Effector memory CD4-positive, alpha-beta T cell (primary cell): ENCODE measurements at places on chromosomes 1 and 21.

DNA sequence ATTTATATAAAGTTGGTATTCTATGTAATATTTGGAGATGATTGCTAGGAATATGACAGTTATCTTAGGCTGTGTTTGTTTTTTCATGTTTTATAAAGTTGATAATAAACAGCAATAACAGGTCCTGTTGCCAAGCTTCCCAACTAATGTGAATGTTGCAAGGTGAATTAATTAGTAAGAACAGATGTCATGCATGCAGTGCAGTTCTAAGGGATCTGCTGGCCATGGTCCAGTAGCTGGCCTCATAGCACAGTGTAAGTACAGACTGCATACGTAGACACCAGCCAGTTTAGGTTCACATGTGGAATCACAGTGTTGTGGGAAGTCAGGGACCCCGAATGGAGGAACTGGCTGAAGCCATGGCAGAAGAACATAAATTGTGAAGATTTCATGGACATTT is 478.2 kb downstream of the NEGR1 start:
- no peak for DNase-seq

DNA sequence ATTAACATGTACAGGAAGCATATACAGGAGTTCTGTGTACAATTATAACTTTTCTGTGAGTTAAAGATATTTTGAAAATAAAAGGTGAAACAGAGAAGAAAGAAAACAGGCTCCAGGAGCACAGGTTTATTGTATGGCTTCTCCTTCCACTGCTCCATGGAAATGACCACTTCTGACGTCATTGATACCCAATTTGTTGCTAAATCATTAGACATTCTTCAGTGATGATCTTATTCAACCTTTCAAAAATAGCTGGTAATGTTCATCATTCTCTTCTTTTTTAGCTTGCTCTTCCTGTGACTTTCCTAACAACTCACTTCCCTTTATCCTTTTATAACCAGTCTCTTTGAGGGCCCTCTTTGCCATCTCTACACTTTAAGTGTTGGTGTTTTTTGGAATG is 77.8 kb downstream of the KCNK2 start:
- no peak for DNase-seq

GRCh38 chr1:167554028-167554779 is 642 bp upstream of the CREG1 start:
- no peak for DNase-seq

GRCh38 chr1:226027538-226028217 is 28.5 kb upstream of the SDE2 start:
- no peak for DNase-seq

DNA sequence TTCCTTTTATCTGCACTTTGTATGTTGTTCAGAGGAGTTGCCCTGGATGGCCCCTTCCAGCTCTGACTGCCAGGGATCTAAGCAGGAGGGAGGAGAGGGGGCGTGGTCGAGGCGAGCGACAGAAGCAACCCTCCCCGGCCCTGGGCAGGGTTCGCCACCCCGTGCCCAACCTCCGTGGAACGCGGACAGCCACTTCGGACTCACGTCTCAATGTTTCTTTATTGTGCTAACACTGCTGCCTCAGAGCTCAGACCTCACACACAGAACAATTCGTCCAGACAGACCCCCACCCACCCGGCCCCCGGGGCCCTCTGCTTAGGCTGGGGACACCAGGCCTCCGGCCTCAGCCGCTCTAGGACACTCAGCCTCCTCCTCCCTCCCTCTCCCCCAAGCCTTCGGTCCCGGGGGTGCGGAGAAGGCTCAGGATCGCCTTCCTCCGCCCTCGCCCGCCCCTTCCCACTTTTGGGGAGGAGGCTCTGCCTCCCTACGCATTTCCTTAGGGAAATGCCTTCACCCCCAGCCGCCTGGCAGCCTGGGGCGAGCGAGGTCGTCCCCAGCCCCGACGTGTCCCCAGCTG is 8.3 kb downstream of the VSIG8 start:
- DNase-seq, result no peak

DNA sequence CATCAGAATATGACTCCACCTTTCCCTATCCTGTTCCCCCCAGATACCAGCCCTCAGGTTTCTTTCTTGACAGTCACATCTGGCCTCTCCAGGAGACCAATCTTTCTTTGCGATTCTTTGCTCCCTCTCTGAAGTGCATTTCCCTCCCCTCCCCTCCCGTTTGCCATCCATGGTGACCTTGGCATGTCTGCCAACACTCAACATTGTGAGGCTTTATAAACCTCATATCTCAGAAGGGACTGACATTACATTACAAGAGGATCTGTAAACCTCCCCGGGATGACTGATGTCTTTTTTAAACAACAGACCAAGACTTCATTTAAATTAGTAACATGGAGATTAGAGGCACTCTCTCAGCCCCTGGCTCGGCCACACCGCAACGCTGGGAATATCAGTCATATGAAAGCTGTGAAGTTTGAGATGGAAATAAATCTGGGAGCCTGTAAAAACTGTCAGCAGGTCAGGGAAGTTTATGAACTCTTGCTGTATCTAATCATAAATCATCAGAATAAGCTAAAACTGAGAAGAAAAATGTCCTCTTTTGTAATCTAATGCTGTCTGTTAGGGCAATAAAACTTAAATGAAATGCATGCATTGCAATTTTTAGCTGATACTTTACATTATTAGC is 401.7 kb upstream of the PROX1 start:
- no peak for DNase-seq

GRCh38 chr1:19122668-19123067 is 87.4 kb downstream of the UBR4 start:
- DNase-seq, result no peak

DNA sequence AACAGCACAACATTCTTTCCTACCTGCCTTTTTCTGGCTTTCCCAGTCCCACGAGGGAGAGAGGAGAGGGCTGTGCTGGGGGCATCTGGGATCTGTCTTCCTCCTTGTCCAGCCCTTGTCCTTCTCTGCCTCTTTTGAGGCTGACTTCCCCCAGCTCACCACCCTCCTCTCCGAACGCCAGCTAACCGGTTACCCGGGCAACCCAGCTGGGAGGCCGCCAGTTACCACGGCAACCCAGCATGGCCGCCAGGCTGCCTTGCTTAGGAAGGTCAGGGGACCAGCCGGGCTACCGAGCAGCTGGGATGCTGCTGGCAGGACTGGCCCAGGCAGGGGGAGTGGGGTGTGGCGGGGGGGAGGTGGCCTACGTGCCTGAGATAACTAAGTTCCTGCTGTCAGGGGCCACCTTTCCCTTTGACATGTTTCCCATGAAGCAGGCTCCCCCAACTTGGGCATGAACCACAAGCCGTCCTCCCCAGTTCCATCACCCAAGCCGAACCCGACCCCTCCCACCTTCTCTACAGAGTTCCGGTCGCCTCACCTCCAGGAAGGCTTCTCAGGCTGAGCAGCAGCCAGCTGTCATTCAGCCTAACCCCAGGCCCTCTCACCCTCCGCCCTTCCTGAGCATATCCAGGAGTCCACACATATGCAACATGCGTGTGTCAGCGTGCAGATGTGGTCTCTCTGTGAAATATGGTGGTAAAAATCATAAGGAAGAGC is 8.7 kb downstream of the PLEKHA6 start:
- DNase-seq, result no peak

DNA sequence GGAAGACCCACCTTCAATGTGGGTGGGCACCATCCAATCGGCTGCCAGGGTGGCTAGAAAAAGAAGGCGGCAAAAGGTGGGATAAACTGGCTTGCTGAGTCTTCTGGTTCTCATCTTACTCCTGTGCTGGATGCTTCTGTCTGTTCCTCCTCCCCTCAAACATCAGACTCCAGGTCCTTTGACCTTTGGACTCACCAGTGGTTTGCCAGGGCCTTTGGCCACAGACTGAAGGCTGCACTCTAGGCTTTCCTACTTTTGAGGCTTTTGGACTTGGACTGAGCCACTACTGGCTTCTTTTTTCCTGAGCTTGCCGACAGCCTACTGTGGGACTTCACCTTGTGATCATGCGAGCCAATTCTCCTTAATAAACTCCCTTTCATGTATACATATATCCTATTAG is 55.9 kb downstream of the VCAM1 start:
- DNase-seq, result no peak

DNA sequence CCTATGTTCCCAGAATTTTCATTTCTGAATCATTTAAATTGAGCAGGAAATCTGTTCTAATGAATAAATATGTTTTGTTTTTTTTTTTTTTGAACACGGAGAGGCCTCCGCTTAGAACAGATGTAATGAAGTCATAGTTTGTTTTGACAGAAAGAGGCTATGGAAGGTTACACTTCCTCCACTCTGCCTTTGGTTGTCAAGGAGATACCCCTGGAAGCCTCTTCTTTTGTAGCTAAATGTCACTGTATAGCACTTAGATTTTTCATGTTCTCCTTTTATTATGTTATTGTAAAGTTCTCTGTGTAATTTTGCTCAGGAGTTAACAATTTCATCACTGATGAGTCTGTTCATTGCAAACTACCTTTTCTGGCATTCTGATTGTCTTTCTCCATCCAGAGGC is 22.7 kb upstream of the GNG12 start:
- DNase-seq, result no peak

GRCh38 chr1:156135930-156136871 is 17.2 kb upstream of the SEMA4A start:
- no peak for DNase-seq

- DNase-seq, result no peak
These were observed 3.0 kb downstream of the GPN2 start for GRCh38 chr1:26887125-26887524.

DNA sequence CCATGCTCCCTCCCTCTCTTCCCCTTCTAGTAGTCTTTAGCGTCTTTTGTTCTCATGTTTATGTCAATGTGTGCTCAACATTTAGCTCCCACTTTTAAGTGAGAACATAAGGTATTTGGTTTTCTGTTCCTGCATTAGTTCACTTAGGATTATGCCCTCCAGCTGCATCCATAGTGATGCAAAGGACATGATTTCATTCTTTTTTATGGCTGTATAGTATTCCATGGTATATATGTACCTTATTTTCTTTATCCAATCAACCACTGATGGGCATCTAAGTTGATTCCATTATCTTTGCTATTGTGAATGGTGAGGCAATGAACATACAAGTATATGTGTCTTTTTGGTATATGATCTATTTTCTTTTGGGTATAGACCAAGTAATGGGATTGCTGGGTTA is 38.3 kb upstream of the PALMD start:
- DNase-seq, result no peak

DNA sequence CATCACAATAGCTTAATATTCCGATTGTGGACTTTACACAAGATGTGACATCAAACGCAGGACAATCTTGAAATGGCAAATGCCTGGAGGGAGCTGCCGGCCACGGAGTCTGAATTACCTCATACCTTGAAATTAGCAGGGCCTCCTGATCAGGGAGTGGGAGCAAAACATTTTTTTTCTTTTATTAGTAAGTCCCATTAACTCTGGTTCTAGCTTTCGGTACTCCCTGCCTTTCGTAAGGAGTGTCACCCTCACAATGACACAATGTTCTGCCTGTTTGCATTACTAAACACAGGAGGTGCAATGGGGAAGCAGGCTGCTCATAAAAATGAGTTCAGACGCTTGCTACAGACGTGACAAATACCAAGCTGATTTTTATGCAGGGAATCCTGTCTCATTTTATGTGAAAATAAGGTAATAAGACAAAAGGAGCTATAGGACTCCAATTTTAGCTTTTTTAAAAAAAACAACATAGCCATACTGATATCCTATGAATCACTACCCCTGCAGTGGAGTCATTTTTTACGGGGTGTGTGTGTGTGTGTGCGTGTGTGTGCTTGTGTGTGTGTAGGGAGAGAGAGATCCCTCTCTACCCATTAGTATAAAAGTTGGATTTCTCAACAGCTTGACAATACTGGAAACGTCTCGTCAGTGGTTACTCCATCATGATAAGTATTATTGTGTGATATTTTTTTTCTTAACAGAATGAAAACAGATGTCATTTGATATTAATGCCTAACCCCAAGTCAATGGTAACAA is 205.1 kb upstream of the RUNX1 start:
- DNase-seq, result no peak

GRCh38 chr1:5926686-5927435 is 65.4 kb downstream of the NPHP4 start:
- no peak for DNase-seq

DNA sequence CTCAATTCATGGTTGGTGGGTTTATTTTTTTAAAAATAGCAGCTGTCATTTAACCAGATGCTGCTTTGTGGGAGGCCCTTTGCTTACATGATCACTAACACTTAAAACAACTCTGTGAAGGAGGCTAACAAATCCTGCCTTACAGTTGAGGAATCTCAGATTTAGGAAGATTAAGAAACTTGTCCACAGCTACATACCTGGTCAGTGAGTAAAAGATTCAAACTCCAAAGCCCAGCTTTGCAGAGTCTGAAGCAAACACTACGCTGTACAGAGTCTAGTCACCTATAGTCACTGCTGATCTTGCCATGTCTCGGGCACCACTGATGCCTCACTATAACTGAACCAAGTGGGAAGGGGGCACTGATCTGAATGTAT is 535.4 kb downstream of the SMYD3 start:
- no peak for DNase-seq

GRCh38 chr21:26099610-26100219 is 70.9 kb downstream of the APP start:
- no peak for DNase-seq

- no peak for DNase-seq
These were observed 600.0 kb upstream of the PLXNA2 start for GRCh38 chr1:208844158-208844557.

GRCh38 chr1:185694081-185694480 is 40.1 kb upstream of the HMCN1 start:
- DNase-seq, result no peak

GRCh38 chr1:180560868-180561600 is 2.3 kb downstream of the OVAAL start:
- no peak for DNase-seq

DNA sequence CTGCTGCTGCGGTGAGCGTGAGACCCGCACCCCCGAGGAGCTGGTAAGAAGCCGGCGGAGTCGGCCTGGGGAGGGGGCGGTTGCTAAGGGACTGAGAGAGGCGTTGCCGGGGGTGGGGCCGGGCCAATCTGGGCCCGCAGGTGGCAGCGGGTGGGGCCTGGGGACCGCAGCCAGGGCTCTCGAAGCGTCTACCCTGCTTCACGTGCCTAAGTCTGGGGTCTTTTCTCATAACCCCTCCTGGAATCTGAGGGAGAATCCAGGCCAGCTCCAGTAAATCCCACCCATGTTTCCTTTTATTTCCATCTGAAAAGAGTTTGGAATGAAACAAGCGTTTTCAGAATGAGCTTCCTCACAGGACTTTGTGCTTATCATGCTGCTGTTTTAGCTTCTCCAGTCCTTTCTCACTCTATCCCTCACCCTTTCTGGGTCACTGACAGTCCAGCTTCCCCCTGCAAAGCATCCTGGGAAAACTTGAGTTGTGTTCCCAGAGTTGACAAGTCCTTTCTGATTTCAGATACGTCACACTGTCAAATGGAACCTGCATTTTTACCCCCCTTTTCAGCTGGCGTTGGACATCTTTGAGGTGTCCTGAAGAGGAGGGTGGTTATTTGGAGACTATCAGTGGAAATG is 431 bp downstream of the CLCN6 start:
- no peak for DNase-seq
